AG10803 (cell line): ENCODE measurements at places on chromosomes 6 and 20.
A peak's percentile ranks its signal among the peaks of the same experiment; 100 is the strongest.

GRCh38 chr6:105755885-105756284 lies 330.3 kb upstream of the PRDM1 start:
- DNase-seq = no peak

DNA sequence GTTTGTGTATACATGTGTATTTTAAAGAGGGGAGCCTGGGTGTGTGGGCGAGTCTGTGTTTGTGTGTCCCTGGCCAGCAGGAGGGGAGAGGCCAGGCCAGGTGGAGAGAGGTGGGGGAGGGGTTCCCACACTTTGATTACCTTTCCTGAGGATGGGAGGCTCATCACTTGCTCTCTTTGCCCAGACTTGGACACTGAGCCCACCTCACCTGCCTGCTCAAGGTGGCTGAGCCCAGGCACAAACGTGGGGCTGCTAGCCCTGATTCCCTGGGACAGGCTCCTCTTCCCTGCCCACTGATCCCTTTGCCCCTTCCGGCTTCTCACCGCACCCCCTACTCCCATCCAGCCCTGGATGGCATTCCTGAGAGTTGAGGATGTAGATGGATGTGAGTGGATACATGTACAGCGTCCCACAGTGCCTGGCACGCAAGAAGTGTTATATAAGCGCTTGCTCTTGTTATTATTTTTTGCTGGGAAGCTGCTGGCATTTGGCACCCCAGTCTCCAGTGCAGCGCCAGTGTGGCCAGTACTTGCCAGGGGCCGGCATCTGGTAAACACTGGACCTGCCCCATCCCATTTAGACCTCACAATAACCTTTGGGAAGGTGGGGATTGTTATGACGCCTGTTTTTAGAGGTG lies 2.7 kb downstream of the CEBPB start:
- peak; percentile 82 for DNase-seq

- DNase-seq = no peak
These were observed 205.9 kb downstream of the HACE1 start for GRCh38 chr6:104653781-104654180.

DNA sequence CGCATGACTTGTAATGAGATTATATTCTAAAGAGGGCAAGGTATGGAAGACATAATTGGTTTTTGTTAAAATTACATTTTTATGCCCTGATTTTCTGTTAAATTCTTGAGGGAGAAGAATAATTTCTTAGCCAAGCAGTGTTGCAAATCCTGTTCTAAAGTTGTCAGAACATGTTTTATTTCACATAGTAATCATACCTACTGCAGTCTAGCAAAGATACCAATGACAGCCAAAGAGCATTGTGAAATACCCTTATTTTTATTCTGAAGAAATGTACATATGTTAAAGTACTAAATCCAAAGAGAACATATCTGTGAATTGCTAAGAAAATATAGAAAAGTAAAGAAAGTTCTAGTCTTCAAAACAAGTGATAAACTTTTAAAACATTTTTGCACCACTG lies 39.6 kb upstream of the SMIM8 start:
- DNase-seq = peak; percentile 12

DNA sequence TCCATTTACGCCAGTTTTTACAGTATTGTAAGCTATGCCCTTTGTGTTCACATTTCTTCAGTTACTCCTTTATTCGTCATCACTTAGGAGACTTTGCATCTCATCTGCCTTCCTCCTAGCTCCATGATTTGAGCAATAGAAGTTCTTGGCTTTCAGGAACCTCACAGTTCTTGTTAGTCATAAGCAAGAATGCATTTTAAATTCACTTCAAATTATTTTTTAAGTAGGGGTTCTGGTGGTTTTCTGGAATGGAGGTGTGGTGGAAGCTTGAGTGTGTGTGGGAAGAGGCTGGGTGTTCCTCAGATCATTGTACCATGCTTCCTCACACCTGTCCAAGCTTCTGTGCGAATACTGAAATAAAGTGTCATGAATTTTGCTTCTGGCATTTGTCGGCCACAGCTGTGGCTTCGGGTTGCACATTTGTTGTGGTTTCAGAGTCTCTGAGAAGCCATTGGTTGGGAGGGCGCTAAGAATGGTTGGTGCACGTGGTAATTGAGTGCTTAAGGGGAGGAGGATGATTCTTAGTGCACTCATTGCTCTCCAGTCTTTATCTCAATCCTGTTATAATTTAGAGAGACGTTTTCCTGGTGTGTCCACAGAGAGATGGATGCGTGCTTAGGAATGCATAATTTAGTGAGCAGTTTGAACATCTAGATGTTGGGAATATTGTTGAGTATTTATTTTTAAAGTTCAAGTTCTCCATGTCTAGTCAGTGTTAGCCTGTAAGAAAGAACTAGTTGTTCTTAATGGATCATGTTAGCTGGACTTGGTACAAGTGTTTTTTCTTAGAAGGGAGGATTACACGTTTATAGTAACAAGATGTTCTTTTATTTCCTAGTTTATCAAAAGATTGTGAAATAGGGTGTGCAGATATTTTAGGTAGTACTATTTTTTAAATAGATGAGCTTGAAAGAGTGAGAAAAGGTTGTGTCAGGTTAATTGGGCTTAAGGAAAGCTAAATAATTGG lies 31.9 kb downstream of the FOXO3 start:
- peak; percentile 91 for DNase-seq

GRCh38 chr6:157912326-157912725 lies 69.3 kb upstream of the SYNJ2 start:
- DNase-seq = peak; percentile 92

DNA sequence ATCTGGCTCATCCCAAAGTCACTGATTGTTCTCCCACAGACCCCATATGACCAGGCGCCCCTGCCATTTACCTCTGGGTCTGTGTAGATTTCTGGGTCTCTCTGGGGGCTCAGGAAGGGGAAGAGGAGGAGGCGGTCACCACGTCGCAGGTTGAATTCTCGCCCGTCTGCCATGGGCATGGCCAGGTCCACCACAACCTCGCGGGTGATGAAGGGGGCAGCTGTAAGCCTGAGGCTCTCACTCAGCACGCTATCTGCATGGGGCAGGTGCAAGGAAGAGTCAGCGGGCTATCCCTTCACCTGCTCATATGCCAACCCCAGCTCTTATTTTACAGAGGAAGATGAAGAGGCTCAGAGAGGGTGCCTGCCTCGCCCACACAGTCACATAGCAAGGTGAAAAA lies 30.5 kb upstream of the KCNB1 start:
- DNase-seq = no peak

GRCh38 chr6:27742833-27743573 lies 169.2 kb downstream of the OR2B2 start:
- DNase-seq = no peak

DNA sequence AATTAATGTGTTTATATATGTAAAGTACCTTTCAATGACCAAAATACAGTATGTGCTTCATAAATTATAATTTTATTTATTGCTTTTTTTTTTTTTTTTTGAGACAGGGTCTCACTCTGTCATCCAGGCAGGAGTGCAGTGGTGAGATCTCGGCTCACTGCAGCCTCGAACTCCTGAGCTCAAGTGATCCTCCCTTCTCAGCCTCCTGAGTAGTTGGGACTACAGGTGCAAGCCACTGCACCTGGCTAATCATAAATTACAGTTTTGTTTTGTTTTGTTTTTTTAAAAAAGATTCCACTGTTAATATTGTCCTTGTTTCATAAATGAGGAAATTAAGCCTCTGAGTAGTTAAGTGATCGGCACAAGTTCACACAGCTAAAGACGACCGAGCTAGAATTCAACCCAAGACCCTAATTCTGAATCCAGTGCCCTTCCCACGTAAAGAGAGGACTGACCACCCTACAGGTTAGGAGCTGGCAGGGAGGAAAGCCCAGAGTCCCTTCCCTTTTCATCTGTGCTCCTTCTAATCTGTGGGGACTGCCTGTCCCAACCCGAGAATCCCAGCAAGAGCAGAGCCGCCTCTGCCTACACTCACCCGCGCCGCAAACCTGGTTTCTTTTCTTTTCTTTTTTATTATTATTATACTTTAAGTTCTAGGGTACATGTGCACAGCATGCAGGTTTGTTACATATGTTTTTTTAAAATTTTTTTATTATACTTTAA lies 8.5 kb upstream of the GDF5 start:
- no peak for DNase-seq

DNA sequence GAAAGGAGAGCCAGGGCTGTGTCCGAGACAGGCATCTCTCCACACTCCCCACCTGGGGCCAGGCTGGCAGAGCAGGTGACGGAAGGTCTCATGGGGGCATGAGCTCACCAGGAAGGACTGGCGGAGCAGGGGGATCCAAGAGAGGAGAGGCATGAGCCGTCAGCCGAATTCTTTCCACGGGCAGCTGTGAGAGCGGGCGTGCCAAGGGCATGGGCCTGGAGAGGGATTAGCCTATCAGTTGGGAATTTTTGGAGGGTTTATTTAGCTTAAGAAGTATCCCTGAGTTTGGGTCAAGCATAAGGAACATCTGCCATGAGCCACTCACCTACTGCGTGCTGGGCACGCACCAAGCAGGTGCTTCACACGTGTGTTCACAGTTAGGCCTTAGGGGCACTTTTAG lies 60.2 kb upstream of the ZNFX1 start:
- no peak for DNase-seq
